ENCODE measurements at places on chromosomes 16 and 17.

GRCh38 chr16:53103811-53104210 lies 49.0 kb downstream of the CHD9 start:
- DNase-seq = no peak

- no peak for DNase-seq
These were observed 108.9 kb downstream of the CDH13 start for GRCh38 chr16:82735673-82736091.

GRCh38 chr17:78599419-78599818 lies 22.2 kb upstream of the DNAH17 start:
- no peak for DNase-seq

DNA sequence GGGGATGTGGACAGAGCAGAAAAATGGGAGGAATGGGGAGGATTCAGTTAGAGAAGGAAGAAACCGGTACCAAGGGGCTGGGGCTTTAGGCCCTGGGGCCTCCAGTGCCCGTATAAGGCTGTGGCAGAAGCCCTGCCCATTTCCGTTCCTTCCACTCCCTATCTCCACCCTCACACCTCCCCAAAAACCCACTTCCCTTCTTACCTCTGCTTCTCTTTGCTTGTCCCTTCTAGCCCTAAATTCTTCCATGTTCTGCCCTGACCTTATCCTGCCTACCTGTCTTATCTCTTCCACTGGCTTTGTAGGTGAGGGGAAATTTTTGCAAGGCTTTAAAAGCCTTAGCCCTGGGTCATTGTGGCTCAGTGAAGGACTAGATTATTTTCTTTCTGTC lies 4.1 kb downstream of the RNF167 start:
- no peak for DNase-seq

GRCh38 chr17:78890498-78890897 lies 12.5 kb downstream of the CEP295NL start:
- DNase-seq = no peak

- no peak for DNase-seq
These were observed 25.4 kb downstream of the MXRA7 start for GRCh38 chr17:76685366-76685765.

GRCh38 chr17:17780922-17781590 lies 55.7 kb downstream of the SREBF1 start:
- no peak for DNase-seq

DNA sequence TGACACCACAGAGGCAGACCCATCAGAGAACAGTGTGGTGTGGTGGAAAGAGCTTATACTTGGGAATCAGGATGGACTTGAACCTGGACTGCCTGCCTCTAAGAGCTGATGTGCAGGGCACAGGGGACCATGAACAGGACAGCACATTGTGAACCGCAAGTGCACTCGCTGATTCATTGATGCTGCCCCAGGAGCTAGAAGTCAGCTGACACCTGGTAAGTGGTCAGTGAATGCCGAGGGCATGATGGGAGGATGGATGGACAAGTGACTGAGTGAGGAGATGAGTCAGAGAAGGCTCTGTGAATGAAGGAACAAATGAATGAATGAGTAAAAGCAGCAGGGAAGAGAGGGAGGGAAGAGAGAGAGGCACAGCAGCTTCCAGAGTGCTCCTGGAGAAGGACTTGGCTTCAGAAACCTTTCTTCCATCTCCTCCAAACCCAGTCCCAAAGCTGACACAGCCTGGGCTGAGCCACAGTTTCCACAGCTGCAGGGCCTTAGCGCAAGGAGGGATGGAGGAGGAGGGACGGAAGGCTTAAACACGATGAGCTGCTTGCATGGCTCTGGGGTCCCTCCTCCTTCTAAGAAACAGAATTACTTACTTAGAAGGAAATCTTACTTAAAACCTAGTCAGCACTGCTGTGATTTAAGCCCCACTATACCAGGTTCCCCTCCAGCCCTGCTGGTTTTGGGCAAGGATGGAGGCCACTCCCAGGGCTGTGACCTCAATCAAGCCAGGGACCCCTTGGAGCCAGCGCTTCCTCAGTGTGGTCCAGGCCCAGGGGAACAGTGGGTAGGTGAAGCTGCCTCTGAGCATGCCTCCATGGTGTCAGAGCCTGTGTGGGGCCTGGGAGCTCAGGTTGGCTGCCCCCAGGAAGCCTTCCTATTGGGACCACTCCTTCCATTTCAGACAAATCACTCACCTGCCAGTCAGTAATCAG lies 184.6 kb downstream of the TMEM132E start:
- DNase-seq = no peak

DNA sequence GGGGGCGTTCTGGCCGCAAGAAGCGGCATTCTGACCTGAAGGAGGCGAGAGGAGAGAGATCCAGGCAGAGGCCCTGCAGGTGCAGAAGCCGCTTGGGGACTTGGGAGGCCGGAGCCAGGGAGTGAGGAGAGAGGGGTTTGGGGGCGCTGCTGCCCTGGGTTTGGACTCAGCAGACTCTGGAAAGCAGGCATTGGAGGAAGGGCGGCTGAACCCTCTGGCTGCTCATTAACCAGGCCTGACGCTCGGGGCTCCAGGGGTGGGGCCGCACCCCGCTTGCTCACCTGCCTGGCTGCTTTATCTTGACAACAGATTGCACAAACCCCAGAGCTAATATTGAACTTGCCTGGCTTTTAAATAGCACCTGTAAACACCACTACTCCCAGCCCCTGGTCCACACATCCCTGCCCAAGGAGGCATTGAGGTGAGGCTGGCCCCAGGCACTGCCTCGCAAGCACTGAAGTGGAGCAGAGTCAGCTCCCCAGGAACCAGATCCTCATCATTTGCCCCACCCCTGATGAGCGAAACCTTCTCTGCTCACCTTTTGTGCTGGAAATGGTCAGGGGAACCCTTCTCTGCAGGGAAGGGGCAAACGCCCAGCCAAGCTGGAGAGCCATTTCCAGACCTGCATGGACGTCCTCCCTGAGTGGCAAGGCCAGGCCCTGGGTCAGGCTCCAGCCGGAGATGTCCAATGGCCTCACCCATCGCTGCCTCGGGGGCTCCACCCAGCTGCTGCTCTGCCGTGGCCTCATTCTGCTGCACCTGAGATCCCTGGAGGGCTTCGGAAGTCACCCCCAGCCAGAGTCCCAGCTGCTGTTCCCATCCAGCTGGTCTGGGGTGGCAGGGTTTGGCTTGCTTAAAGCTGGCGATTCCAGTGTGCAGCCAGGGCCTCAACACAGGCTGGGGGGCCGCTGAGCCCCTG lies 190.2 kb upstream of the GSE1 start:
- DNase-seq = no peak

GRCh38 chr17:45791041-45791582 lies 7.0 kb downstream of the CRHR1 start:
- DNase-seq = no peak

- DNase-seq = no peak
These were observed at the start of gene ANKRD13B for GRCh38 chr17:29592850-29593551. Gene ANKRD13B, plus strand, starts transcription at chr17:29593132. Its CDS starts 490 bp downstream, at chr17:29593622.

DNA sequence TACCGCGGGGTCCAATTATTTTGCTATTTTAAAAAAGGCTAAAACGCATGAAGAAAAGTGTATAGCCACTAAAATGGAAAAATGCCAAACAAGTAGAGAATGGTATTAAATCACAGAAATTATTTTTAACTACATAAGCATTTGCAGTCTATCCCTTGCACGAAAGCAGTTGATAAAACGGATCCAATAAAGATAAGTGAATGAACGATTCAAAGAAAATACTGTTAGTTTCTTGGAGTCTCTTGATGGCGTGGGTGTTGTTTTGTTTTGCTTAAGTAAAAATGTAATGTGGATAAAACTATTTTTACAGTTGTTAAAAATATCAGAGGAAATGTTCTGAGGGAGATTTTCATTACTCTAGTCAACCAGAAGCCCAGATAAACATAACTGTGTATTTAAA lies 9.3 kb downstream of the HS3ST3A1 start:
- no peak for DNase-seq

DNA sequence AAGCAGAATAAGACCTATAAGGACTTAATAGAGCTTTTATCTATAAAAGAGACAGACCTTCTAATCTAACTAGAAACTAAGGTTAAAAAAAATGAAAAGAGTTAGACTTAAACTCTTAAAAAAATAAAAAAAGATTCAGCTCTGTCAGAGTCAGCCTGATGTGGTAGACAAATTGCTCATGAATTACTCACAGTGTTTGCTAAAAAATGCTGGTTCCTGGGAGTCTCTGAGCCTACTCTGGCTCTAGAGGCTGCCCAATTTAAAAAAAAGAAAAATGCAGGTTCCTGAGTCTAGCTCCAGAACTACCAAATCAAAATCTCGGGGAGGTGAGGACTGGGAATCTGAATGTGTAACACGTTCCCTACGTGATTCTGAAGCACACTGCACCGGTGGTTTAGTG lies 18.1 kb downstream of the SOST start:
- DNase-seq = no peak

- no peak for DNase-seq
These were observed 21.2 kb downstream of the EARS2 start for GRCh38 chr16:23535901-23536300.

DNA sequence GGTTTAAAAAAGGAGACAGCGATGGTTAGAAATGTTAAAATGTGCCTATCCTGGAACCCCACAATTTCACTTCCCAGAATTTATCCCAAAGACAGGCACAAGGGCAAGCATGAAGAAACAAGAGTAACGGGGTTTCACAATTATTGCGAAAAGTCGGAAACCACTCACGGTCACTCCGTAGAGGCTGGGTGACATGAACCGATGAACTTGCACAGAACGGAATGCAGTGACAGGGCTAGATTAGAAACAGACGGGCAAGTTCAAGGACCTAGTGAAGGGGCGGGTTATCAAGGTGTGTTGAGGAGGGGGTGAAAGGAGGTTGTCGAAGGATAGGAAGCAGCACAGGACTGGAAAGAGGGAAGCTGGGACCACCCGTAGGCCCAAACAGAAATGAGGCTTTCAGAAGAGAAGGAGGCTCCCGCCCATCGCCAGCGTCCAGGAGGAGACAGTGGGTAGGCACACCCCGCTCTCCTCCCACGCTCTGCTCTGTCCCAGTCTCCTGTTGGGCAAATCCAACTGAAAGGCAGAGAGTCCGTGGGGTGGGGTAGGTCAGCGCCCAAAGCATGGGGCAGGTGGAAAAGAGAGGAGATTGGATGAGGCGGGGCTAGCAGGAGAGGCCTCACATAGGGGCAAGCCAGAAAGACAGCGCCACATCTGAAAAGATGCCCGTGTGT lies 47.4 kb upstream of the JPH3 start:
- no peak for DNase-seq

- DNase-seq = no peak
These were observed 24.8 kb upstream of the PIK3R6 start for GRCh38 chr17:8892338-8892690.

GRCh38 chr16:50533317-50533716 lies 14.9 kb upstream of the NKD1 start:
- DNase-seq = no peak

- no peak for DNase-seq
These were observed 3.3 kb downstream of the CFAP20 start for GRCh38 chr16:58125781-58126335.

Data from GM04503 (cell line).